ENCODE measurements at places on chromosomes 4 and X.
A peak's percentile ranks its signal among the peaks of the same experiment; 100 is the strongest.

DNA sequence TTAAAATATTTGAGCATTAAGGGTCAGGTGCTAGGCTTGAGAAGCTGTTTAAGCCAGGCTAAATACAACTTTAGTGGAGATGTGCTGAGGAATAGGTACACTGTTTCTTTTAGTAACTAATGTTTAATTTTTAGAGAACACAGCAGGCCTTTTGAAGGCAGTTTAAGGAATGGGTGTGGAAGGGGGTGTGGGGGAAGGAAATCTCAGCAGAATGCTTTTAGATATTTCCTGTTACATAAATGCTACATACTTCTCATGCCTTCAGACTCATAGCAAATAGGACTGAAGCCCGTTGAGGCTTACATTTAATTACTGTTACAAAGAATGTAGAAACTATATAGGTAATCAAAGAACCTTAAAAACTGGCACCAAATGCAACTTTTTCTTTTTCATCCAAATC lies 66.3 kb downstream of the WWC2 start:
- DNase-seq: no peak

GRCh38 chrX:71439896-71440295 lies 73.7 kb downstream of the TAF1 start:
- DNase-seq: no peak

DNA sequence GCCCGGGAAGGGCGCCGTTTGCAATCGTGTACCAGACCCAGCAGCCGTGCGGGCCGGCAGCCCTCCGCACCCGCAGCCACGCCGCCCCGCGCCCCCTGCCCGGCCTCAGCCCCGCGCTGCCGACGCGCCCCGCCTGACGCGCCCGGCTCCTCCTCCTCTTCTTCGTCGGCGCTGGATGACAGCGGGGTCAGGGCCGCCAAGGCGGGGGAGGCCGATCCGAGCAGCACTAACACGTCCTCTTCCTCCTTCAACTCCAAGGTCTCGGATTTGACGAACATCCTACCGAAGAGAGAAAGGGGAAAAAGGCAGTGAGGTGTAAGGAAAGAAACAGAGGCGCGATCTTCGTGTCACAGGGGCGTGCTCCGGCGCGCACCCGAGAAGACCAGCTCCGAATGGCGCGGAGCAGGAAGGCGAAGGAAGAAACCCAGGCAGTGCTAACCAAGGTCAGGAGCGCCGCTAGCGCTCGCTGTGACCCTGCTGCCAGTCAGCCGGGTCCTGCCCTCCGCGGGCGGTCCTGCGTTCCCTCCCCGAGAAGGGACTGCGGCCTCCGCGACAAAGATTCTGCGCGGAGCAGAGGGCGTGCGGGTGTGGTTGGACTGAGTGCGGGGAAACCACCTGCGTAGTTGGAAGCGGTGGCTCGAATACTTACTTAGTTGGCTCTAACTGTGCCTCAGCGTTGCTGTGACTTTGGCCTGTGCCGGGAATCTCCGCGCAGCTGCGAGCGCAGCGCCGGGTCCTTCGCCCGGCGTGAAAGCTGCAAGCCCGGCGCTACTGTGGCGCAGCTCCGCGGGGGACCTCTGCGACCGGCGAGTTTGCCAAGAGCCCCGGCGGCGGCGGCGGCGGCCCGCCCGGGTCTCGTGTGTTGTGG lies 548 bp downstream of the NEUROG2 start:
- DNase-seq: peak; percentile 68

DNA sequence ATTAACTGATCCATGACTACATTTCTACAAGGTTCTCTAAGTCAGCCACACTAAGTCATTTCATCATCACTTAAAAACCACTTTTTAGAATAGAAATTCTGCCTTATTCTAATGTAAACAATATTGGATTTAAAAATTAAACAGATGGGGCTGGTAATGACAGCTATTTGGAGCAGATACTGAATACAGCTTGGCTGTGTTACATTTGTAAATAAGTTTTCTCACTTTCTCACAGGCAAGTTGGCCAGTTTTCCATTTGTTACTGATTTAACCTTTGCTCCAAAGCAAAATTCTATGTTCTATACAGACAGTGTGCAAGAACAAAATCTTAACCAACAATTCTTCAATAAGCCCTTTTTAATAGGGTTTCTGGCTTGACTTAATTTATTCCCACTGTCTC lies 370.7 kb downstream of the GRIA2 start:
- no peak for DNase-seq

- no peak for DNase-seq
Observed at GRCh38 chr4:115433491-115433890, 320.1 kb upstream of the NDST4 start.

DNA sequence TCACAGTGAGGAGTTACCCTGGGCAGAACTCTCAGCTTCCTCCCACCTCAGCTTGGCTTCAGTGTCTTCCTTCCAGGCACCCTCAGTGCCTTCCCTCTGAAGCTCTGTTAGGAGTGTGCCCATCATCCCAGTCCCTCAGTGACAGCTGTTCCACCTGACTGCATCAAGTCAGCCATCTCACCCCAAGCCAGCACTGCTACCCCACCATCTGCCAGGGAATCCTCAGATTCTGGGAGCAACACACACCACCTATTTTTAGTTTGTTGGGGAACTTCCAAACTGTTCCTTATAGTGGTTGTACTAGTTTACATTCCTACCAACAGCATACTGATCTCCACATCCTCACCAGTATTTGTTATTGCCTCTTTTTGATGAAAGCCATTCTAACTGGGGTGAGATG lies 182.9 kb downstream of the RELL1 start:
- no peak for DNase-seq

GRCh38 chr4:39169426-39169825 lies 12.9 kb upstream of the WDR19 start:
- DNase-seq: no peak

DNA sequence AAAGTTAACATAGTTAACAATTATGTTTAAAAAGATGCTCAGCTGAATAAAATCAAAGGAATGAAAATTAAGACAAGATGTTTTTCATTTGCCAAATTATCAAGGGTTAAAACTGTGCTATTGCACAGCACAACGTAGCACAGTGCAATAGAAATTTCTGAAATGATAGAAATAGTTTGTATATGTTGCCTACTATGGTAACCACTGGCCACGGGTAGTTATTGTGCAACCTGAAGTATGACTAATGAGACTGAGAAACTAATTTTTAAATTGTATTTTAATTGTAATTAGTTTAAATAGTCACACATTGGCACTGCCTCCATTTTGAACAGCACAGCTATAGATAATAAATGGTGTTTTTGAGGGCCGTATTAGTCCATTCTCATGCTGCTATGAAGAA lies 343.1 kb upstream of the FAM241A start:
- no peak for DNase-seq

- DNase-seq: no peak
Observed at GRCh38 chr4:152996111-152996571, 60.0 kb downstream of the FHDC1 start.

GRCh38 chr4:61231421-61231820 lies 31.3 kb downstream of the ADGRL3 start:
- no peak for DNase-seq

DNA sequence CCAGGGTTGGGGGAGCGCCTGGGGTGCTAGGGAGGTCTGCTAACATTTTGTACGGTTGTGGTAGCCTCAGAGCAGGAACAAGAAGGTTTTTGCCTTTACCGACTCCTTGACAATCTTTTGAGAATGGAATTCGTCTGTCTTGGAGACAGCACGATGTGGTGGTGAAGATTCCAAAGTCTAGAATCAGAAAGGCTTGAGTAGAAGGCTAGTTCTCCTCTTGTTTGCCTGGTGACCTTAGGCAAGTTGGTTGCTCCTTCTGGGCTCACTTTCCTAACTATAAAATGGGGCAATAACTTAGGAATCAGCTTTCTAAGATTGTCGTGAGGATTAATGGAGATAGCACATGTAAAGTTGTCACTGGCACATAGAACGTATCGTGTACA lies 741 bp downstream of the FAM47E start:
- no peak for DNase-seq

DNA sequence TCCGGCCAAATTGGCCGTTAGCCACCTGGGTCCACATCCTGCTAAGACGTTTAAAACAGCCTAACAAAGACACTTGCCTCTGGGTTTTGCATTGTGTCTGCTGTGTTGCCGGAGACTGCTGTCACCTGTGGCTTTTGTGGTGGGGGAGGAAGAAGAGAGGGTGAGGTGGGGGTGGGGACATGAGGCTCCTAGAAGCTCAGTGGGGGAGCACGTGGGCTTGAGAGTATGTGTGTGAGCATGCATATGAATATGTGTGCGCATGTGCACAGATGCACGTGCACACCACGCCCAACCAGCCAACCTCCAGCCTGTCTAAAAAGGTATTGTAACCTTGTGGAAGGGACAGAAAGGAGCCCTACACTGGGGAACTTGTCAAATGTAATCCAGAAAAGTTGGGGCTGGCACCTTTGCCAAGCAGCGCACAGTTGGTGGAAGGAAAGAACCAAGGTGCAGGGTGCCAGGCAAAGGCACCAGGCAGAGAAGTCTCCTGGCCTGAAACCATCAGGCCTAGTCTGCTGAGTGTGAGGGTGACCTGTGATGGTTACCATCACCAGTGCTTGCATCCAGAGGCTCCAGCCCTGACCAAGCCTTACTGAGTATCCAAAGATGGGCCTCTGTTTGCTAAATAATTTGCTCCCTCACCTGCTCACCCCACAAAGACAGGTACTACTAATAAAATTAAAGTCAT lies 10.1 kb upstream of the SASH3 start:
- DNase-seq: peak; percentile 11

GRCh38 chr4:165994701-165995100 lies 121.7 kb downstream of the TLL1 start:
- no peak for DNase-seq

DNA sequence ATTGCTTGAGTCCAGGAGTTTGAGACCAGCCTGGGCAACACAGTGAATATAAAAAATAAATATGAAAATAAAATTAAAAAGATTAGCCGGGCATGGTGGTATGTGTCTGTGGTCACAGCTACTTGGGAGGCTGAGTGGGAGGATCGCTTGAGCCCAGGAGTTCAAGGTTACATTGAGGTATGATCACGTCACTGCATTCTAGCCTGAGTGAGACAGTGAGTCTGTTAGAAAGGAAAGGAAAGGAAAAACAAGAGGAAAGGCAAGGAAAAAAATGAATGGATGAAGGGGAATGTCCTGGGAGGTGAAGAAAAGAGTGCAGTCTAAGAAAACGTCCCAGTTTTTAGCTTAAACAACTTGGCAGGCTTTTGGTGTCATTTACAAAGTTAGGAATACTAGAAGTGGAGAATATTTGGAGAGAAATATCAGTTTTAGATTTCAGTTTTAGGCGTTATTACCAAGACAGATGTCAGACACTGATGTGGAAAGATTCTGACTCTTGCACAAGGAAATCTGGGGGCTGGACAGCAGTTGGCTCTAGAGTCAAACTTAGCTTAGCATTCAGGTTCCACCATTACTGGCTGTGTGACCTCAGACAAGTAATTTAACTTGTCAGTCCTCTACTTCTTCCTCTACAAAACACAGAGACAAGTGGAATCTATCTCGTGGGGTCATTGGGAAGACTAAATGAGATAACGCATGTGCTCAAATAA lies 139.0 kb downstream of the TSPAN5 start:
- no peak for DNase-seq

DNA sequence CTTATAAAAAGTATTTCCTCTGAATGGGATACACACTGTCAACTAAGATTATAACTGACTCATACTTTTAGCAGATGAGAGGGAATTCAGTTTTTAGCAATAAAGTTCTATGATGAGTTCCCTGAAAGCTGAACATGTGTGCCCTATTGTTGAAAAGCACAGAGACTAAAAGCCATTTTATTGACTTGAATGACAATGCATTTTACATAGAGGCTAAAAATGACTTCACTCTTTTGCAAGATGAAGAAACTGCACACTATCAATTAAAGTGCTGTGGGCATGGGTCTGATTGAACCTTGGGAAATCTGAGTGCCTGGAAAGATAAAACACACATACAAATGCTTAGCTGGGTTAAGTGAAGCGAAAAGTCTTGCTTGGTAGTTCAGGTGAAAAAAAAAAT lies 633.4 kb downstream of the PDHA2 start:
- no peak for DNase-seq

GRCh38 chr4:57314636-57315035 lies 204.5 kb upstream of the IGFBP7 start:
- DNase-seq: no peak

- no peak for DNase-seq
Observed at GRCh38 chrX:22037225-22037624, 5.1 kb downstream of the PHEX start.

- DNase-seq: no peak
Observed at GRCh38 chrX:95974890-95975289, 709.8 kb upstream of the DIAPH2 start.

DNA sequence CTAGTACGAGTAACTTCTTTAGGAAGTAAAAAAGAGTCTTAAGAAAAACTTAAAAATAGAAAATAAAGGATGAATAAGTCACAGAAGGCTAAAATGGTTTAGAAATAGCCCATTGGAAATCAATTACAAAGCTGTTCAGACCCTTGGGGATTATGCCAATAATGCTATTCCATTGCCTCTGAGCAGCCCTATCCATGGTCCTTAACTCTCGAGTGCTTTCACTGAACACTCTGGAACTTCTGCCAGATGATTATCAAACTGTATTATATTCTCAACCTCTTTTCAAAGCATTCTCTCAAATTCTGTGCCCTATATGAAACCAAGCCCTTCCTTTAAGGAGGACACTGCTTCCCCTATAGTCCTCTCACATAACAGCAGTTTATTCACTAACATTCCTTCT lies 17.0 kb downstream of the SLC9B1 start:
- peak; percentile 4 for DNase-seq

Measured in neural progenitor cell (in vitro differentiated cells).